Frontal cortex (tissue), 4 donors: ENCODE measurements at places on chromosomes 6 and 20. TPM values are rescaled to one million over a fixed set of nuclear protein-coding genes. Genes with fewer than 3 reads are reported as not detected.

SLC13A3 gene
- 10.2 TPM for total RNA-seq

OR2H2 gene
- not detected for total RNA-seq

ZSCAN9 gene
- 45.7 TPM for total RNA-seq

KHDC1 gene
- 2.9 TPM for total RNA-seq

PDE10A gene
- 126 TPM for total RNA-seq

VGLL2 gene
- not detected for total RNA-seq

FAM209A gene
- total RNA-seq, result not detected

SAMD3 gene
- total RNA-seq, result 18.3 TPM

LY6G6F gene
- not detected for total RNA-seq

LY6G6D gene
- not detected for total RNA-seq

GPX5 gene
- total RNA-seq, result not detected

THBS2 gene
- 6.5 TPM for total RNA-seq

ZGPAT gene
- 6.5 TPM for total RNA-seq

HEY2 gene
- 1.2 TPM for total RNA-seq

ARG1 gene
- 0.41 TPM for total RNA-seq

SLC4A11 gene
- under 0.01 TPM for total RNA-seq

TAGAP gene
- total RNA-seq, result 0.82 TPM

RGS19 gene
- total RNA-seq, result 7.7 TPM

MUC21 gene
- not detected for total RNA-seq

LZTS3 gene
- 13.9 TPM for total RNA-seq

PARD6B gene
- 20.4 TPM for total RNA-seq

TSHZ2 gene
- total RNA-seq, result 2.4 TPM

BTNL2 gene
- total RNA-seq, result not detected

HLA-DQA2 gene
- not detected for total RNA-seq

HEBP2 gene
- total RNA-seq, result 4.9 TPM

SPTLC3 gene
- 0.82 TPM for total RNA-seq

KCNK15 gene
- not detected for total RNA-seq

INSM1 gene
- 8.6 TPM for total RNA-seq

OVOL2 gene
- total RNA-seq, result 0.41 TPM

FKBP1C gene
- 0.41 TPM for total RNA-seq

PPIL4 gene
- 35.1 TPM for total RNA-seq

TMEM242 gene
- total RNA-seq, result 10.2 TPM

PROKR2 gene
- 8.6 TPM for total RNA-seq

FRK gene
- 0.41 TPM for total RNA-seq

RPP21 gene
- total RNA-seq, result 23.2 TPM

GLP1R gene
- total RNA-seq, result 0.41 TPM

ASIP gene
- not detected for total RNA-seq

BPIFA1 gene
- not detected for total RNA-seq
